ENCODE measurements at places on chromosomes 3 and 15. TPM values are rescaled to one million over a fixed set of nuclear protein-coding genes. Genes with fewer than 3 reads are reported as not detected.

GRCh38 chr15:100875976-100876375 lies 3.7 kb upstream of the ALDH1A3 start:
- no peak for DNase-seq

DNA sequence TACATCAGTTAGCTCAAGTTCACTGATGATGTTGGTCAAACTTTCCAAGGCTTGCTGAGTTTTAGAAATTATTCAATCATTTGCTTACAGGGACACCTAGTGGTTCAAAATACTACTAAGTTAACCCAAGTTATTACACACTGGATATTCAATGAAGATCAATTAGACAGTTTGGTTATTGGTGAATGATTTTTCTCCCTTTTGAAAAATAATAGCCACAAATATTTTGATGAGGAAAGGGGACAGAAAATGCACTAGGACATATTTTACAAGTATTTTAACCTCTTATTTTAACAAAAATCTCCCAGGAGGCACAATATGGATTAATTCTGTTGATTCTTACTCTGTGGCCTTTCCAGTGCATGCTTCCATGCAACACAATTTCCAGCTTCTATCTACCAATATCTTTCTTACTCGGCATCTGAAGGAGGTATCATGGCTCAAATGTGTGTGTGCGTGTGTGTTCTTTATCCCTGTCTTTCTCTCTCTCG lies 20.1 kb upstream of the GOLGA6L2 start:
- DNase-seq, result no peak

- DNase-seq, result peak; percentile 72
Observed at GRCh38 chr3:141876891-141877621, 613 bp downstream of the ATP1B3 start.

DNA sequence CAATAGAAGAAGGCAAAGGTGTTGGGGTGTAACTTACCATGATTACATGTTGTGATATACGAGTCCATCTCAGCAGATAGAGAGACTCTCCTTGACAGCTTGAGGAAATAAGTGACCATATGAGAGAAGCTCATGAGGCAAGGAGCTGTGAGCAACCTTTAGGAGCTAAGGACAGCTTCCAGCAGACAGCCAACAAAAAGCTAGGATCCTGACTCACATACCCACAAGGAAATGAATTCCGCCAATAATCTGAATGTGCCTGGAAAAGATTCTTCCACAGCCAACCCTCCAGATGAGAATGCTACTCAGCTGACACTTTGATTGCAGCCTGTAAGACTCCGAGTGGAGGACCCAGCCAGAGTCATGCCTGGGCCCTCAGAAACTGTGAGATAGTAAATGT lies 339.6 kb upstream of the TPRG1 start:
- no peak for DNase-seq

GRCh38 chr3:194344012-194344411 lies 7.1 kb downstream of the CPN2 start:
- DNase-seq, result peak; percentile 81

DNA sequence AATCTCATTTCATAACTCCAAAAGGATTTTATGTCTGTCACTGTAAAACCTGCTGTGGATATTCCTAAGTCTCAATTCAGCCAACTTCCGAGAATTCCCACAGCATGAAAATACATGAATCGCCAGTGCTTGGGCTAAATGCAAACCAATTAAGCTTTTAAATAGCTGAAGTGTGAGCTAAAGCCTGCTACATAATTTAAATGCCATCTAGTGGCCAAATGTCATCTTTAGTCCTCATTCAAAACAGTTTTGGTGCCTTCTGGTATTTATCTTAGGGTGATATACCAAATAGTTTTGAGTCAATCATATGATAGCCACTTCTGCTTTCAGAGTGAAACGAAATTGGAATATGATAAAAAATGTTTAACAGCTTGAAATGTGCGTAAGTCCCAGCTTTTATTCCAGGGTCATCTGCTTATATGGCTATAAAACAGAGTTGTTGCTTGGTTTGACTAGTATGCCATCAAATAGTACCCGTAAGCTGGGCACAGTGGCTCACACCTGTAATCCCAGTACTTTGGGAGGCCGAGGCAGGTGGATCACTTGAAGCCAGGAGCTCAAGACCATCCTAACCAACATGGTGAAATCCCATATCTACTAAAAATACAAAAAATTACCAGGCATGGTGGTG lies 41.8 kb upstream of the CCNL1 start:
- DNase-seq, result no peak

GRCh38 chr3:71998995-71999673 lies 214.2 kb upstream of the PROK2 start:
- no peak for DNase-seq

- no peak for DNase-seq
Observed at GRCh38 chr3:151468284-151468917, 7.5 kb upstream of the IGSF10 start.

GRCh38 chr3:78633626-78634025 lies 1134.2 kb downstream of the ROBO1 start:
- DNase-seq, result no peak

DNA sequence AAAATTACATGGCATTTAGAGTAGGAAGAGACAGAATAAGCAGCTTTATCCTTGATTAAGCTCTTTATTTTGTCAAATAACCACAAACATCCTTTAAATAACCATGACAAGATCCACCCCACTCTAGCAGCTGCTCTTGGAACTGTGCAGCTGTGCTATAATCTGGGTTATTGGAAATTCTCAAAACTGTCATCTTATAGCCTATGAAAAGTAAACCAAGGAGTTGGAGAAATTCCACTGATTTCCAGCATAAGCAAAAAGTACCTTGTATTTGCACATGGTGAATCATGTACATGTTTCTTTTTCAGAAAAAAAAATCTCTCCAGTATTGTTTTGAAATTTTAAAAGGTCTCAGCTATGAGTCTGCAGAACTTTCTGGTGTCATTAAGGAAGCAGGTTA lies 88.8 kb upstream of the ABI3BP start:
- DNase-seq, result no peak

DNA sequence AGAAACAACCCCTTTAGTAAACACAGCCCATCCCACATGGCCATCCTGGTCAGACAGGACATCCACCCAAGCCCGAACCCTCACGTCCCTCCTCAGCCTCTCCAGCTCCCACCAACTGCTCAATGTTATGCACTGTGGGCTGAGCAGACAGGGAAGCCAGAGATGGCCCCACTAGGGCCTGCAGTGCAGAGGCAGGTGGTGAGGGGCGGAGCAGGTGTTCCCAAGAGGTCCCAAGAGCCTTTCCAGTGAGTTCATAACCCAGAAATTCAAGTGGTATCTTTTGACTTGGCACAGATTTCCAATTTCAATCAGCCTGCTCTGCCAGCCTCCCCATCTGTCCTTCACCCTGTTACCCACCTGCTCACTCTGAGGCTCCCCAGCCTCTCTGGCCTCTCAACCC lies 130.3 kb downstream of the LIPC start:
- peak; percentile 11 for DNase-seq

DNA sequence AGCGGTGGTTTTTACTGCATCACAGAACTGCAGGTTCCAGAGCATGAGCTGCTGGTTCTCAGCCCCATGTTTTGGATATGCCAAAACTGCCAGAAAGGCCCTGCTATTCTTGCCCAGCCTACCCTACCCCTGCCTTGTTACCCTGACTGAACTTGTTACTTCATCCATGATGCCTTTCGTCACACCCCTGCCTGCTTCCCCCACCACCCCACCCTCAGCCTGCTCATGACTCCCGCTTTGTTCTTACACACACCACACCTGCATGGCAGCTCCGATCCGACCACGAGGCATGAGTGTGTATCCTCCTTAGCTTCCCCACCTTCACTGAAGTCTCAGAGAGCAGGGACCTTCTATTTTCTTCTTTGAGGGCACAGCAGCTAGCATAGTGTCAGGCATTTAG lies 5.1 kb upstream of the TM4SF1 start:
- DNase-seq, result no peak

GRCh38 chr3:42702066-42702951 lies at the start of gene HHATL:
HHATL (minus strand) TSS chr3:42702798; CDS start chr3:42700826, 1,972 bp downstream.
- DNase-seq, result peak; percentile 59

Gene CATSPER2
- 0.26 TPM for total RNA-seq

Gene PAQR5
- total RNA-seq, result 0.74 TPM

- DNase-seq, result no peak
Observed at GRCh38 chr3:20218215-20218614, 32.2 kb upstream of the SGO1 start.

Gene IGSF11
- 1.6 TPM for total RNA-seq

GRCh38 chr3:171514466-171514865 lies 54.3 kb upstream of the TNIK start:
- DNase-seq, result no peak

Gene RARRES1
- 291 TPM for total RNA-seq
